ENCODE measurements at places on chromosomes 2 and 18. TPM values are rescaled to one million over a fixed set of nuclear protein-coding genes. Genes with fewer than 3 reads are reported as not detected.

The ALPI gene
- total RNA-seq, result not detected

The TBR1 gene
- total RNA-seq, result not detected

The REG3A gene
- total RNA-seq, result not detected

The SP9 gene
- not detected for total RNA-seq

The SLC25A52 gene
- total RNA-seq, result not detected

The RNF149 gene
- 41.5 TPM for total RNA-seq

The DSG1 gene
- total RNA-seq, result not detected

The TP53I3 gene
- 88.3 TPM for total RNA-seq

The PSMA8 gene
- total RNA-seq, result not detected

The DGKD gene
- 12.3 TPM for total RNA-seq

The GAL3ST2 gene
- not detected for total RNA-seq

The CHPF gene
- 3.2 TPM for total RNA-seq

The RAB31 gene
- 27.2 TPM for total RNA-seq

The RSAD2 gene
- total RNA-seq, result 1.2 TPM

The MRO gene
- not detected for total RNA-seq

The MTERF4 gene
- total RNA-seq, result 43.2 TPM

The IL1B gene
- total RNA-seq, result 0.14 TPM

The ESPNL gene
- not detected for total RNA-seq

The SLC40A1 gene
- total RNA-seq, result 98.0 TPM

The RGPD4 gene
- not detected for total RNA-seq

The SH2D6 gene
- total RNA-seq, result not detected

The GKN1 gene
- total RNA-seq, result not detected

The TCF23 gene
- not detected for total RNA-seq

The MLPH gene
- 1.0 TPM for total RNA-seq

The SFT2D3 gene
- total RNA-seq, result 5.8 TPM

The KIAA2012 gene
- total RNA-seq, result not detected

The EFEMP1 gene
- total RNA-seq, result 12,229 TPM

The UGP2 gene
- total RNA-seq, result 144 TPM

The G6PC2 gene
- total RNA-seq, result not detected

The PIEZO2 gene
- 342 TPM for total RNA-seq

The NDC80 gene
- total RNA-seq, result 9.0 TPM

The LHCGR gene
- not detected for total RNA-seq

The SPHKAP gene
- not detected for total RNA-seq

The CCDC85A gene
- 21.4 TPM for total RNA-seq

The INSIG2 gene
- 22.9 TPM for total RNA-seq

The APCDD1 gene
- 0.34 TPM for total RNA-seq

The INHBB gene
- 8.5 TPM for total RNA-seq

The AGFG1 gene
- total RNA-seq, result 45.9 TPM

The CASP8 gene
- 14.8 TPM for total RNA-seq

The CYP27A1 gene
- total RNA-seq, result 8.6 TPM

The ARL5A gene
- 134 TPM for total RNA-seq

The PLEKHH2 gene
- total RNA-seq, result 0.14 TPM

The ANO7 gene
- 1.1 TPM for total RNA-seq

The CD302 gene
- total RNA-seq, result 13.4 TPM

The LYG1 gene
- 0.28 TPM for total RNA-seq

The RPE gene
- total RNA-seq, result 144 TPM

The DPP10 gene
- total RNA-seq, result not detected

The ZNF892 gene
- total RNA-seq, result 8.7 TPM

Data from dermis blood vessel endothelial cell (primary cell).